Dermis microvascular lymphatic vessel endothelial cell (primary cell): ENCODE measurements at places on chromosomes 11 and 22. TPM values are rescaled to one million over a fixed set of nuclear protein-coding genes. Genes with fewer than 3 reads are reported as not detected.

DNA sequence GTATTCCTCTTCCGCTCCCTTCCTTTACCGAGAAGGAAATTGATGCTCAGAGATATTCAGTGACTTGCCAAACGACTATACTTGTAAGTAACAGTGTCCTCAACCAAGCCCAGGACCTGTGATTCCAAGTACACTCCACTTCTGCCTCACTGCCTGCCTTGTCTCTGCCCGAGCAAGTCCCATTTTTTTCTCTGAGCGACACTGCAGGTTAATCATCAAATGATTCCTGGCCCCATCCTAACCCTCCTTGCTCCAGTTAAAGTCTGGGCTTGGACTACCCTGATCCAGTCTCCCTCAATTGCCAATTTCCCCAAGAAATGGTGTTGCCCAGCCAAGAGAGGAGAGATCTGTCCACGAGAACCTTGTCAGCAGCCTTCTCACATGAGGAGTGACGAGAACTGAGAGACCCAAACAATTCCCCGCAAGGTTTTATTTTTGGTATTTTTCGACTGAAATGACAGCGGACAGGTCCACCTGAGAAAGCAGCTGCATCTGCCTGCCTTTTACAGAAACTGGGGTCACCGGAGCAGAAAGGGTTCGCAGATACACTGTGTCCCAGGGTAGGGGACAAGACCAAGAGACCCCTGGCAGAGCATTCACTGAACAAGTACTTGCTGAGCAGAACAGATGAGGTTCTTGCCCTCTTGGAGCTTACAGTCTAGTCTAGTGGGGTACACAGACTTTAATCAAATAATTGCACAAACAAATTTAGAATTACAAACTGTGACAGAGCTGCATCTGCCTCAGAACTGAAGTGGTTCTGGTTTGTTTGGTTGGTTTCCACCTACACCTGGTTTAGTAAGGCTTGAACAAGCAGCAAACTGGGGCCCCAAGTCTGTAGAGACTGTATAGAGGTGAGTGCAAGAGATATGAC is 11.4 kb downstream of the POU2AF1 start:
- DNase-seq, result no peak

GRCh38 chr11:102361086-102362031 is 14.3 kb downstream of the BIRC2 start:
- DNase-seq, result no peak

DNA sequence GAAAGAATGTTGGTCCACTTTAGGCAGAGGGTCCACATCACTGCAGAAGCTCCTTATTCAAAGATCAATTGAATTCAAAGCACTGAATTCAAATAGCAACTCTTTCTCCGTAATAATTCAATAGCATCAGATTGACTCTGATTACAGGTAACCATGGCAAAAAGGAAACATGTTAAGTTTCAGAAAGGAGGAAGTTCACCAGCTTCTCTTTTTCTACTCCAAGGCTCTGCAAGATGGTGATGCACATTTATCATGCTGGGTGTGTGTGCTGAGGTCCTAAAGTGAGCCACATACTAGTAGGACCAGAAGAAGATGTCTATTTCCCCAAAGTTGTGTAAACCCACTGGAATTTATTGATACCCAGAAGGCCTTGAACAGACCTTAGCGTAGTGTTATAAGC is 18.0 kb upstream of the DRD2 start:
- no peak for DNase-seq

DNA sequence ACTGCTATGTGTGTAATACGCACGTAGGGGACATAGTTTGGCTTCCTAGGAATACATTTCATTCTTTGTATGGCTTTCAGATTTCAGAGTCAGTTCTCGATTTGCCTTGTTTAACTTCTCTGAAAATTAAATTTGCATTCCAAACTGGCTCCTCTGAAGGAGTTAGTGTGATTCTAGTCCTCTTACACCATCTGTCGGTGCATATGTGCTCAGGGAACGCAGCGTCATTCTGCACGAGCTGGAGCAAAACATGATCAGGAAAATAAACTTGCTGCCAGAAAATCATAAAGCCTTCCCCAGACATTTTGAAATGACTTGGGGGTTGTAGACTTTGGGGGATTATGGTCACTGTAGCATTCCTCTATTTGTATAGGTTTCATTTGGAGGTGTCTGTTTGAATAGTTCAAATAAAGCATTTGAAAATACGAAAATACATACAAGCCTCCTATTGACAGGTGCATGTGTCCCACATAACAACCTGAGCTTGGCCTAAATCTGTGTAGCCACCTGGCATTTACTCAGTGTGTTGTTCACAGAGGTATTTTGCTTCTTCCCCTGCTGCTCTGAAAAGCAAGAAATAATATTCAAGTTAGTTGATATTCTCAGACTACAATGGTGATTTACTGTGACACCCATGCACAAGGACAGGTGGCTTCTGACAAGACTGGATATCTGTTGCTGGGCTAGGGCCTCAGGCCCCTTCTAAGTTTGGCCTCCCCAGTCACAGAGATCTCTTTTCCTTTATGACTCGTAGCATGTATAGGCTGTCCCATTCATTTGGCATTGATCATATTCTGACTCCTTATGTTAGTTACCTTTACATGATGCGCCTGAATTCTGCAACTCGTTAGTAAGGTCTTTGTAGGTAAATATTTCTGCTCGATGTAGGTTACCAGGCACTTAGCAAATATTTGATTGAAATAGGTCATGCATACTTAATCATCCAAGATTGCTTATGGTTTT is 81.6 kb upstream of the SORL1-AS1 start:
- no peak for DNase-seq

GRCh38 chr11:123316003-123316402 is 114.1 kb upstream of the GRAMD1B start:
- DNase-seq, result no peak

DNA sequence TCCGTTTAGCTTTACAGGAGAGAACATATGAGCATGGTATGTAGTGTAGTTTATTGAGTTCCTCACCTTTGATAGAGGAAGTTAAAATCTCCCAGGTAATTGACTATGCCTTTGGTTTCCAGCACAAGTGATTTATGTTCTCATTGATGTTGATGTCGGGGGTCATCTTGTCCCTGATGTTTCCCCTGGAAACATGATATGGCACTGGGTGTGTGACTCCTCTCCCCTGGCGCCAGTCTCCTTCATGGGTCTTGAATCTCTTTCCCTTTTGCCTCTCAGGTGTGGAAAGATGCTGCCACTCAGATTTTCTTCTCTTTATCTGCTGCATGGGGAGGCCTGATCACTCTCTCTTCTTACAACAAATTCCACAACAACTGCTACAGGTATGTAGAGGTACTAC is 28.3 kb downstream of the SLC6A5 start:
- no peak for DNase-seq

The GVQW3 gene
- 0.38 and 0.51 TPM in 2 replicates for total RNA-seq

DNA sequence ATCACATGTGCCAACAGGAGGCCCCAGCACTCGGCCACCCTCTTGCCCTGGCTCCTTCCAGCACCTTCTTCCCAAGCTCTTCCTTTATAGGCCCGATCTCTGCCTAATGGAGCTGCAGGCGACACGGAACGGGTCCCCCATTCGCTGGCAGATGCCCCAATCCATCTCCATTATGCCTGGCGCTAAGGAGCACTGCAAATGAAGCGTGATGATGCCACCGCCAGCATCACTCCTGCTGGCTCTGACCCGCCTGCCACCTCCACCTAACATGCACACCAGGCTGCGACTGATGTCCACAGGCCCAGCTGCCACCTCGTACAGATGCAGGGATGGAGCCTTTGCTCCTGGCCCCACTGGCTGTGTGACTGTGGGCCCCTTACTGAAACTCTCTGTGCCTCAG is 33.5 kb downstream of the ELFN2 start:
- no peak for DNase-seq

The CSNK2A3 gene
- 2.1 and 3.3 TPM in 2 replicates for total RNA-seq

GRCh38 chr22:22712092-22712658 is 67.8 kb downstream of the GGTLC2 start:
- DNase-seq, result no peak

DNA sequence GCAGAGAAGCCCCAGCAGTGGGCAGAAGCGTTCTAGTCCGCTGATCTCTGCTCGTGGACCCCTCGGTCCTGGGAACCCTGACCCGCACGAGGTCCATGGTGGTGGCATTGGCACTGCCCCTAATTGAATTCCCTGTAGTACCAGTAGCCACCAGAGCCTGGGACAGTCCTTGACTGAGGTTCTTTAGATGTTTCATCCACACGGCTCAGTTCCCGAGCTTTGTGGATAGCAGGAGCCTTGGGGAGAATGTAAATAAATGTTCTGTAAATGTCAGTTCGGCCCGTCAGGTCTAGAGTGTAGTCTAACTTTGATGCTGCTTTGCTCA is 39.4 kb upstream of the SEPTIN5 start:
- DNase-seq, result no peak

GRCh38 chr11:107071129-107071528 is 52.9 kb upstream of the GUCY1A2 start:
- DNase-seq, result no peak

- peak; percentile 17 for DNase-seq
These were observed 8.2 kb downstream of the PTH start for GRCh38 chr11:13487661-13488030.

The CCDC81 gene
- under 0.01 and 0.25 TPM in 2 replicates for total RNA-seq

DNA sequence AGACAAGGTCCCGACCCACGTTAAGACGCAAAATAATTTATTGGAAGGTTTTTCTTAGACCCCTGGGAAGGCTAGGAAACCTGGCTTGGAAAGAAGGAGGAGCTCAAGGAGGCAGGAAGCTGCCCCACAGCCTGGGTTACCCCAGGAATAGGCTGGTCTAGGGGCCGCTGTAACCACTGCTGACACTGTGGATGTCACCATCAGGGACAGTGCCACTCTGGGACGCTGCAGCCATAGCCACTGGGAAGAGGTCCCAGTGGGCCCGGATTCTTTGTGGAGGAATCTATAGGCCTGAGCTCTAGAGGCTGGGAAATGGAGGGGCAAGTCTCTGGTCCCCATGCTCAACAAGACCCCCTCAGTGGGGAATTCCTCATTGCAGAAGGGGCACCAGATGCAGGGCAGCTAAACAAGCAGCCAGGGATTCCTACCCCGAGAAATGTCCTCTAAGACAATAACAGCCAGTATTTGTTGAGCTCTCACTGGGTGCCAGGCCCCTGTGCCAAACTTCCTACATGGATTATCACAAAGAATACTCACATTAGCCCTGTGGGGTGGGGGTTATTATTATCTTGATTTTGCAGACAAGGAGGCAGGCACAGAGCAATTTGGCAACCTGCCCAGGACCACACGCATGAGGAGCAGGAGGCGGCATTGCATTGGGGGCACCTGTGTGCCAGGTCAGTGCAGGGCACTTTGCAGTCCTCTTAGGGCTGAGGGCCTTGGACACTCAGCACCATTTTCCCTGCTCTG is 19.5 kb upstream of the CHKA start:
- DNase-seq, result no peak

GRCh38 chr11:46348566-46349401 is 1.5 kb downstream of the DGKZ start:
- no peak for DNase-seq

- DNase-seq, result no peak
These were observed 789 bp upstream of the POLA2 start for GRCh38 chr11:65260756-65261590.

The TRIM49 gene
- total RNA-seq, result not detected in 2 replicates

The OR5I1 gene
- not detected in 2 replicates for total RNA-seq

DNA sequence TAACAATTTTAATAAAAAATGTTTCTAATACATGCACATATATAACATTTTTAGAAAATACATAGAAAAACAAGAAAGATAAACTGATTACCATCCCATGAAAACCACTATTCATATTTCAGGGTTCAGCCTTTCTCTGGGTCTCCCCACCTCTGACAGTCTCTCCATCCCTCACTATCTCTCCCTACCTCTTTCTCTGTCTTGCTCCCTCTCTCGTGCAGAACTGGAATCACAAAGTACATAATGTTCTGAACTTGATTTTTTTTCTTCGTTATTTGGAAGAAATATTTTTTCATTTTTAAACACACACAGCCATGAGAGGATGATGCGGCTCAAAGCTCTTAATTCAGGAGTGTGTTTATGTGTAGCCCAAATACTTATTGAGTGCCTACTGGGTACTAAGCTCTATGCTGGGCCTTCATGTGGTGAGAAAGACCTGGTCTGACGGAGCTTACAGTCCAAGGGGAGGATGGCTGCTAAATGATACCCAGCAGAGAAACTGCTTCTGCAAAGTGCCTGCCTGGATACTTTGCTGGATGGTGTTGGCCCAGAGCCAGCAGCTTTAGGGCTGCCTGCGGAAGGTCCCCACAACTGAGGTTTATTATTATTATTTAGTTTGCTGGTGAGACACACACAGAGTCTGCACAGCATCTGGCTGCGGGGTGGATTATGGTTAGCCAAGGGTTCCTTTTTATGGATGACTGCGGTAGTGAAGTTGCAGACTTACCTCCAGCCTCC is 42.6 kb downstream of the SC5D start:
- DNase-seq, result no peak

DNA sequence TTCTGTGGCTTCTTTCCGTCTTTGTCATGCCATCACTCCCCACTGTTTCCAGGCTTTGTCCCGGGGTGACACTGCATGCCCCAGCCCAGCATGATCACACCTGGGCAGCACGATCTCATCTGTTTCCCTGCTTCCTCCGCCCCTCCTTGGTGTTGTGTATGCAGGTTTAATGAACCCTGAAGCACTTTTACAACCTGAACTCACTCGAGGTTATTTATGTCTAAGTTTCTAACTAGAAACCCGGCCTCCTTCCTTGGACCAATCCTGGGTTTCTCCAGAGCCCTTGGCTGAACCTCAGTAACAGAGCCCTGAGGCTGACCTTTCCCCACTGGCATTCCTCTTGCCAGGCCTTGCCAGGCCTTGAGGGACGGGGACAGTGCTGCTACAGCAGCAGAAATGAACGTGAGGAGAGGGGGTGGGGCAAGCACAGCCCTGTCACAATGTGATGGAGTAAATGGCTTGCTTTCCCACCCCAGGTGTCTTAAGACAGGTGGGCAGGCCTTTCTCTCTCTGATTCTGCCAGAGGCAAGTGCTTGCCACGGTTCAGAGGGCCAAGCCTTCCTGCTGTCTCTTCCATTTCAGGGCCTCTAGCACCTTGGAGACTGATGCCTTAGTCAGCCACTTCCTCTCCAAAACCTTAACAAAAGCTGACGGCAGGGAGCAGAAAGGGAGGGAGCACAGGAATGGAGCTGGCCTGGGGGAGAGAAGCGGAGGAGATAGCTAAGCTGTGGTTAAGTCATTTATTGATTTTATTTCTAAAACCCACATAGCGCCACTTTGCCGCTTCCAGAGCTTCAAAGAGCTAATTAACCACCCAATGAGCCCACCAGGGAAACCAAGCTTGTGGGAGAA is 3.1 kb upstream of the PYGM start:
- no peak for DNase-seq

The DRD4 gene
- under 0.01 TPM in 1 of 2 replicates, not detected in the other for total RNA-seq

- peak; percentile 98 for DNase-seq
These were observed 678 bp upstream of the ZFP91 start for GRCh38 chr11:58578136-58578634.

DNA sequence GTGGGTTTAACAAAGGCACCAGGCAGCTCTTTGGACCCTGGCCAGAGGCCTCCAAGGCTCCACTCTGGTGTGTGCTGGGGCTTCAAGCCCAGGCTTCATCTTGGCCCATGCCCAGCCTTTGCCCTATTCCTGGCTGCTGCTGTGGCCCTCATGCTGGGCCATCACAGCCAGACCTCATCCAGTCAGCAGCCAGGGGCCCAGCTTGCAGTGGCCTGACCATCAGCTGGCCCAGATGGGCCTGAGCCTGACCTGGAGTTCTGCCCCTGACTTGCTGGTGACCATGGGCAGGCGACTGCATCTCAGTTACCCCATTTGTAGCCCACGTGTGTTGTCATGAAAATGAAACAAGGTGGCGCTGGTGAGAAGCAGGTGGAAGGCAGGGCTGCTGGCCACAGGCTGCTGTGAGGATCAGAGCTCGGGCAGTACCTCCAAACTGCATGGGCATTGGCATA is 76.1 kb downstream of the MED15 start:
- no peak for DNase-seq

The NPTXR gene
- 0.13 TPM in 2 replicates for total RNA-seq

- no peak for DNase-seq
These were observed 72.1 kb upstream of the TENM4 start for GRCh38 chr11:79512706-79513469.
